Stromal cell of bone marrow (primary cell): ENCODE measurements at places on chromosomes 7 and 10.

GRCh38 chr10:89837165-89838043 is 136.0 kb downstream of the KIF20B start:
- no peak for DNase-seq

DNA sequence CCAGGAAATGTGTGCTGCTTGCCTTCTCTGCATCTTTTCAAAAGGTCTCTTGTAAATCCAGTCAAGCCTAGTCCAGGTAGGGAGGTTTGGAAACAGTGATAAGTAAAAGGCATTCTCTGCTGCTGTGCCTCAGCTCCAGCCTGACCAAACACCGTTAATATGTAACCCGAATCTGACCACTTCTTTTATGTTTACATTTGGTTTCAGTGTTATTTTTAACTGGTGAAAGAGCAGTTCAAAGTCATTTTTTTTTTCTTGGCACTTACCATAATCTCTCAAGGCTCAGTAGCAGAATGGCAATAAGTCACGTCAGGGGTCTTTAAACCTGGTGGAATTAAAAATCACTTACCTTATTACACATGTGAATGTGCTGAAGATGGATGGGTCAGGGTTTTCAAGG is 216.8 kb downstream of the PTEN start:
- DNase-seq = no peak

- no peak for DNase-seq
These were observed 95.4 kb downstream of the TRIL start for GRCh38 chr7:28862595-28863272.

- DNase-seq = no peak
These were observed 666 bp downstream of the TMEM139 start for GRCh38 chr7:143285470-143285778.

GRCh38 chr7:51620706-51621105 is 304.1 kb upstream of the COBL start:
- DNase-seq = no peak

DNA sequence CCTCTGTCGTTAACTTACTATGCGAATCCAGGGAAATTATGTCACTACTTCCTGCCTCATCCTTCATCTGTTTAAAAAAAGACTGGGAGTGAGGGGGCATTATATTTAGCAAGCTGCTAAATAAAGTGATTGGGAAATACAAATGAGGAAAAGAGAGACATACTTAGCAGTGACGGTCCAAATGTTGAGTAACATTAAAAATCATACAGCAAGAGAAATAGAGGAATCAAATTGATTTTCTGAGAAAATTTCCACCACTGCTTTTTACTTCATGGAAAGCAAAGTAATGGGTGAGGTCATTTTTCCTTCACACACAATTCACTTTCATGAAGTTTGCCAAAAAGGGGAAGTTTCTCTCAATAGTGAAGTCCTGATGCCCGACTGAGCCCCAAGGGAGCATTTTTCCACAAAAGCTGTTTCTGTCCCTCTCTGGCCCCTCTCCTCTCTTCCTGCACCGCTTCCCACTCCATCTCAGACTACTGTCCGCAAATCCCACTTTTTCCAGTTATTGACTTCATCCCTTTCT is 61.9 kb upstream of the ADO start:
- DNase-seq = no peak

DNA sequence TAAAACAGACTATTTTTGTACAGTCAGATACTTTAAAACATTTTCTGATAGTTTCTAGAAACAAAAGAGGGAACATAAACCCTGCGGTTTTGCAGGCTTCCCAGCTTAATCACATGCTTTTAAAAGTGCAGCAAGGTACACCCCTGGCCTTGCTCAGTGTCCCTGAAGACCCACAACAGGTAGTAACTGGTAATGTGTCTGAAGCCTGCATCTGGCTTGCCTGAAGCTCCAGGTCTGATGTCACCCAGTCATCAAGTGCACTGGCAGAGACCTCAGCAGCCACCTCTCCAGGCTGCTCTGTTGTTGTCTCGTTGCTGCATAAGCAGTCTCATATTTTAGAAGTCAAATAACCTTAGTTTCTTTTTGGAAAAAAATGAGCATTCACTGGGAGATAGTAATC is 376.1 kb upstream of the MTPN start:
- DNase-seq = no peak

DNA sequence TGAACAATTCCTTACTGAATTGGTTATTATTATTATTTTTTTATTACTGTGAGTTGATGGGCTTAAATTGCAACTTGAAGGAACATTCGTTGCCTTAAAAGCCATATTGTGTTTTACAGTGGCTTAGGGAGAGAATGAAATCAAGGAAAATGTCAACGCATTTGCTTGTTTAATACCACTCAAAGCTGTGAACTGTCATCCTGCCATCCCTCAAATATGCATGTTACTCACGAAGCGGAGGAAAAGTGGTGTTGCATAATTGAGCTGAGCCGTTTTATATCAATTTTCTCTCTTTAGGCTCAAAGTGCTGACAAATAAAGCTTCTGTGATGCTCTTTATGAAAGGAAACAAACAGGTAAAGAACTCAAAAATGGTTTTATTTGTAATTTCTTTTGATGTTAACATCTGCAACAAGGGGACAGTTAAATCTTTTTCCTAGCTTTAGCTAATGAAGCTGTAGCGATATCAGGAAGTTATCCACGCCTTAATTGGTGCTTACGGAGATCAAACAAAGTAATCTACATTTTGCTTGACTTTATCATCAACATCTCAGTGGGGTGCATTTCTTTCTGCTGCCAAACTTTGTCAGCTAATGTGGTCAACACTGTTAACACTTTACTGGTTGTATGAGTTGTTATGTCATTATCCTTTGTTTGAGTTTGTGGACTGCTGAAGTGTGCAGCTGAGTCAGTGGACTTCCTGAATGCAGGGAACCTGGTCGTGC is 33.1 kb downstream of the GLRX3 start:
- DNase-seq = peak; percentile 62

DNA sequence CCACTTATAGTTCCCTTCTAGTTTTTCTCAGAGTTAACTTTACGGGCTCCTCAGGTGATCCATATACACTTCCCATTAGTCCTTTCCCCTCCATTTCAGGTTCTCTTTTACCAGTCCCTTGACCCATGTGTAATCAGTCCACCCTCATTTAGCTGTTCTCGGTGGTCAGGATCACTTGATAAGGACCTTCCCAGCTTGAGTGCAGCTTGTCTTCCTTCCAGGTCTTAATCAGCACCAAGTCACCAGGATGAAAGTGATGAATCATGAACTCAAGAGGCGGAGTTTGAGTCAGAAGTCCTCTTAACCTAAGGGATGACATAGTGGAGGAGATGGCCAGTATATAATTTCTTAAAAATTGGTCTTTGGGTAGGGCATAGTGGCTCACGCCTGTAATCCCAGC is 63.1 kb upstream of the CNTNAP2 start:
- peak; percentile 8 for DNase-seq

DNA sequence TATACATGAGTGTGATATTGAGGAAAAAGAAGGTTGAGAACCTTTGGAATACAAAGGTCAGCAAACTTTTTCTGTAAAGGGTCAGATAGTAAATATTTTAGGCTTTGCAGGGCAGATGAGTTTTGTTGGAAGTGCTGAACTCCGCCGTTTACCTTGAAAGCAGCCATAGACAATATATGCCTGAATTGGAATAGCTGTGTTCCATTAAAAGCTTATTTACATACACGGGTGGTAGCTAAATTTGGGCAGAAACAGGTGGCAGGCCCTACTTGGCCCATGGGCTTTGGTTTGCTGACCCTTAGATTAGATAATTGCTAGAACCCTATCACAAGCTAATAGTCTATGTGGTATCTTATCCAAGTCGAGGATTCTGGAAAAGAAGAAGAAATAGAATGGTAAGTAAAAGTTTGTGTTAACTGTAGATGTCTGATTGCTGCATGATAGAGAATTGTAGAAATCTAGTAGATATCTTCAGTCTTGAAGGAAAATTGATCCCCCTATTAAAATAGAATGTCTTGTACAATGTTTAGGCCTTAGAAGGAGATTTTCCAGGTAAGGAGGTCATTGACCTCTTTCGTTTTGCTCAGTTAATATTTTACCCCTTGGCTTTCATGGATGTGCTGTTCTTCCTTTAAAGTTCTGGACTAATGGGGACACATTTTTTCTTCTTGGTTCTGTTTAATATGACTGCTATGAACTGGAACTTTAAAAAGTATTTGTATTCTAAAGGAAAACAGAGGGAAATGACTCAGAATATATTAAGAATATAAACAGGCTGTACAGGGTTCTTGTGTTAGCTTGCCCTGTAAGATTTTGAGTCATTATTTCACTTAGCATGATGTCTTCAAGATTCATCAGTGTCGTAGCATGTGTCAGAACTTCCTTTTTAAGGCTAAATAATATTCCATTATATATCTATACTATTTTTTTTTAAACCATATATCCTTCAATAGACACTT is 8.0 kb downstream of the RBM33 start:
- no peak for DNase-seq

- DNase-seq = no peak
These were observed 8.1 kb downstream of the TMEM120A start for GRCh38 chr7:75986147-75986781.

DNA sequence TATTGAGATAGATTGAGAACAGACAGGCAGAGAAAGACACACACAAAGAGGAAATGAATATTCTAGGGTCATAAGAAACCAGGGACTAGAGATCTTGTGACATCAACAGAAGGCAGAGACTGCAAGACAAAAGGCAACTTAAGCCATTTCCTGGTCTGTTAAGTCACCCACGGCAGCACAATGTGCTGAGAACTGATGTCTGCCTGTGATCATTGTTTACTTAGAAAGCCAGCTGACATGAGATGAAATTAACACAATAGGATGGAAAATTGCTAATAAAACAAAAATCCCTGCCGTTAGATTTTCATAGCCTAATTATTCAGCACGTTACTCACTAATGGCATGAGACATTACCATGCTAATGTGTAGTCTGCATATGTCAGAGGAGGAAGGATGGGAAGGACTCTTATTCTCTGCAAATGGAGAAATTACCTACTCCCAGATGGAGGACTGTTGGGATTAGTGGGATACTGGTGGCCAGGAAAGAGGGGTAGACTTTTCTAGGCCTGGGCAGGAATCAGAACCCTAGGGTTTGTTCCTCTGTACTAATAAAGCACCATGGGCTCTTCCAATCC is 191.3 kb upstream of the PODXL start:
- DNase-seq = no peak

- no peak for DNase-seq
These were observed 299.0 kb upstream of the FZD1 start for GRCh38 chr7:90965211-90965610.

DNA sequence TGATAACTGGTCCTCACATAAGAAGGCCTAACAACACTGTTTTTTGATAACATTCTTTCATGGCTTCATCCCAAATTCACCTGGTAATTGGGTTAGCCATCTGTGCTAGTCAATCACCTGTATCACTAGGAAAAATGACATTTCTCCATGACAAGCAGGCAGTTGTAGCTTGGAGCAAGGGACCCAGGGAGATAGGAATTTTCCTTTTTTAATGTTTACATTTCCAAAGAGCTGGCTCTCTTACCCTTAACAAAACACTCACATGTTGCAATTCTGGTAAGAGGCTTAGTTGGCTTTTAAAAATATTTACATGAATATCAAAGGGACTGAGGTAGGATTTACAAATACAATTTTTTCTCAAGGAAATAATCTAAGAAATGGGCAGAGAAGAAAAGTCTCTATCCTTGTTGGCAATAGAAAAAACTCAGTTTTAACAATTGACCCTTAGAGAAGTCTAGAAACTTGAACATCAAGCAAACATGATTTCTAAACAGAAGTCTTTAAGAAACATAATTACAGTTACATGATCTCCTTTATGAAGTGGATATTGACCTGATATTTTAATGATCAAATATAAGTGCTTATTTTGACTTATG is 16.1 kb upstream of the AKR1C1 start:
- DNase-seq = peak; percentile 65

DNA sequence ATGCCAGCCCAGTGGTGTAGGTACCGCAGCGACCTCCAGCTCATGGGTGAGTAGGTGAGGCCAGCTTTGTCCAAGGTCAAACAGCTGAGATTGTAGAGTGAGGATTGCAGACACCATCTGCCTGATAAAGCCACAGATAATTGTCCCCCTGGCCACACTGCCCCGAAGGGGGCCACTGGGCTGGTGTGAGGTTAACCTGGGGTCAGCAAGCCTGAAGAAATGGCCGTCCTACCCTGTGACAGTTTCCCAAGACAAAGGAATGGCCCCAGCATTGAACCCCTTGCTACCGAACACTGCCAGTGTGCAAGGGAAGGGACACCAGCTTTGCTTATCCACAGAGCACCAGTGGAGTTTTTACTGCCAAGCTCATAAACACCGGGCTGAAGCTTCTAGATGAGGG is 23.0 kb downstream of the ECHDC3 start:
- DNase-seq = no peak

DNA sequence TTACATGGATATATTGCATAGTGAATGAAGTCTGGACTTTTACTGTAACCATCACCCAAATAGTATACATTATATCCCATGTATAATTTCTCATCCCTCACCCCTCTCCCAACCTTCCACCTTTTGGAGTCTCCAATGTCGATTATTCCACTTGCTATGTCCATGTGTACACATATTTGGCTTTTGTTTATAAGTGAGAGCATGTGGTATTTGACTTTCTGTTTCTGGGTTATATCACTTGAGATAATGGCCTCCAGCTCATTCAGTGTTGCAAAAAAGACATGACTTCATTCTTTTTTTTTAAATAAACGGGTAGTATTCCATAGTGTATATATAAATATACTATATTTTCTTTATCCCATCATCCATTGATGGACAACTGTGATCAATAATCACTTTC is 288.6 kb upstream of the BMPER start:
- DNase-seq = no peak

DNA sequence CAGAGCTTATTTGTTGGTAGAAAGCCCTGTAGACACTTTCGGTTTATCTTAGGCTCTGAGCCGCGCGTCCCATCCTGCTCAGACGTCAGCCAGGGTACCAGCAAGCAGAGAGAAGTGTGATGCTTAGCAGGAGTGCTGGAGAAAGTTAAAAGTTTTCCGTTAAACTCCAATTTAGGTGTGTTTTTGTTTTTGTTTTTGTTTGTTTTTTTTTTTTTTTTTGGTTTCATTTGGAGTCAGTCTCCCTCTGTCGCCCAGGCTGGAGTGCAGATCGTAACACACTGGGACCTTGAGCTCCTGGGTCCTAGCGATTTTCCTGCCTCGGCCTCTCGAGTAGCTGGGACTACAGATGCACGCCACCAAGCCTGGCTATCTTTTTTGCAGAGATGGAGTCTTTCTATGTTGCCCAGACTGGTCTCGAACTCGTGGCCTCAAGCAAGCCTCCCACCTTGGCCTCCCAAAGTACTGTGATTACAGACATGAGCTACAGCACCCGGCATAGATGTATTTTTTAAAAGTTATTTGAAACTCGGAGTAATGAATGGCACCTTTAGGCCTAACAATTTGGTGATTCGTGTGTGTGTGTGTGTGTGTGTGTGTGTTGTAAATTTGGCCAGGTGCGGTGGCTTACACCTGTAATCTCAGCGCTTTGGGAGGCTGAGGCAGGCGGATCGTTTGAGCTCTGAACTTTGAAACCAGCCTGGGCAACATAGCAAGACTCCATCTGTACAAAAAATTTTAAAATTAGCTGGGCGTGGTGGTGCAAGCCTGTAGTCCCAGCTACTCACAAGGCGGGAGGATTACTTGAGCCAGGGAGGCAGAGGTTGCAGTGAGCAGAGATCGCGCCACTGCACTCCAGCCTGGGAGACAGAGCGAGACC is 1.3 kb upstream of the HIP1 start:
- no peak for DNase-seq
